Heart right ventricle (tissue), 16 donors: ENCODE measurements at places on chromosomes 3 and 15. TPM values are rescaled to one million over a fixed set of nuclear protein-coding genes. Genes with fewer than 3 reads are reported as not detected.

GABRG3 gene
- polyA plus RNA-seq: not detected

IDH2 gene
- polyA plus RNA-seq: 279 TPM

ADCY5 gene
- 85.2 TPM for polyA plus RNA-seq

RLBP1 gene
- polyA plus RNA-seq: not detected

CPNE9 gene
- not detected for polyA plus RNA-seq

ITGA11 gene
- polyA plus RNA-seq: 1.4 TPM

ADIPOQ gene
- 17.2 TPM for polyA plus RNA-seq

EFCC1 gene
- 1.4 TPM for polyA plus RNA-seq

MYRIP gene
- polyA plus RNA-seq: 0.51 TPM

SHC4 gene
- polyA plus RNA-seq: 2.6 TPM

RASGRF1 gene
- not detected for polyA plus RNA-seq

ACTR8 gene
- polyA plus RNA-seq: 14.2 TPM

RMDN3 gene
- polyA plus RNA-seq: 16.2 TPM

FBN1 gene
- 31.8 TPM for polyA plus RNA-seq

PLA2G4E gene
- not detected for polyA plus RNA-seq

DGKG gene
- 7.2 TPM for polyA plus RNA-seq

ASB14 gene
- 2.5 TPM for polyA plus RNA-seq

OXTR gene
- 0.17 TPM for polyA plus RNA-seq

MAGEL2 gene
- 0.04 TPM for polyA plus RNA-seq

ABTB1 gene
- 36.0 TPM for polyA plus RNA-seq

TMCO5A gene
- polyA plus RNA-seq: not detected

CYP19A1 gene
- 0.68 TPM for polyA plus RNA-seq

PRICKLE2 gene
- polyA plus RNA-seq: 1.9 TPM

GPR15 gene
- not detected for polyA plus RNA-seq

CADM2 gene
- polyA plus RNA-seq: 0.44 TPM

TUSC7 gene
- not detected for polyA plus RNA-seq

GUCA1C gene
- not detected for polyA plus RNA-seq

MINDY4B gene
- not detected for polyA plus RNA-seq

EIF4E3 gene
- 12.9 TPM for polyA plus RNA-seq

SH3GL3 gene
- not detected for polyA plus RNA-seq

NRG4 gene
- not detected for polyA plus RNA-seq

LARP6 gene
- polyA plus RNA-seq: 34.8 TPM

LMAN1L gene
- polyA plus RNA-seq: 18.4 TPM

LMCD1 gene
- polyA plus RNA-seq: 459 TPM

CAPN3 gene
- 33.9 TPM for polyA plus RNA-seq

ZIC1 gene
- not detected for polyA plus RNA-seq

ADAMTS7 gene
- polyA plus RNA-seq: 47.0 TPM

BLOC1S6 gene
- polyA plus RNA-seq: 8.6 TPM

TMEM108 gene
- polyA plus RNA-seq: 0.88 TPM

FILIP1L gene
- 15.9 TPM for polyA plus RNA-seq

GP5 gene
- polyA plus RNA-seq: not detected

TNNC1 gene
- polyA plus RNA-seq: 9,937 TPM

STIMATE gene
- polyA plus RNA-seq: 4.4 TPM

CFAP92 gene
- polyA plus RNA-seq: 0.44 TPM

VPS33B gene
- 7.2 TPM for polyA plus RNA-seq
